NCI-H1436 treated with DMSO at 0.1 percent for 48 hours (cell line): ENCODE measurements at places on chromosomes 1 and 21.
A peak's percentile ranks its signal among the peaks of the same experiment; 100 is the strongest.

DNA sequence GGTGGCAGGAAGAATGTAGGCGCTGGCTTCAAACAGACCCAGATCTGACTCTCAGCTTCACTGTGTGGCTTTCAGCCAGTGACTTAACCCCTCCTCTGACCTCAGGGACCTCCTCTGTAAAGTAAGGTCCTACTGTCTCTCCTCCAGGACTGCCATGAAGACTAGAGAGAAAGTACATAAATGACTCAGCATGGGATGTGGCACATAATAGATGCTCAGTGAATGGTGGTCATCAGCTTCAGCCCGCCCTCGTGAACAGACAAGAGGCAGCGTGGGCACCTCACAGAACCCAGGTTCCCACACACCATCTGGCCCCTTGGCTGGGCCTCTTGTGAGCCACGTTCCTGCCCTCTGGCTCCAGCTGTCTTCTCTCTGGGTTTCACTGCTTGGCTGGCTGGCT, 126.0 kb downstream of the SYF2 start:
- DNase-seq: no peak

DNA sequence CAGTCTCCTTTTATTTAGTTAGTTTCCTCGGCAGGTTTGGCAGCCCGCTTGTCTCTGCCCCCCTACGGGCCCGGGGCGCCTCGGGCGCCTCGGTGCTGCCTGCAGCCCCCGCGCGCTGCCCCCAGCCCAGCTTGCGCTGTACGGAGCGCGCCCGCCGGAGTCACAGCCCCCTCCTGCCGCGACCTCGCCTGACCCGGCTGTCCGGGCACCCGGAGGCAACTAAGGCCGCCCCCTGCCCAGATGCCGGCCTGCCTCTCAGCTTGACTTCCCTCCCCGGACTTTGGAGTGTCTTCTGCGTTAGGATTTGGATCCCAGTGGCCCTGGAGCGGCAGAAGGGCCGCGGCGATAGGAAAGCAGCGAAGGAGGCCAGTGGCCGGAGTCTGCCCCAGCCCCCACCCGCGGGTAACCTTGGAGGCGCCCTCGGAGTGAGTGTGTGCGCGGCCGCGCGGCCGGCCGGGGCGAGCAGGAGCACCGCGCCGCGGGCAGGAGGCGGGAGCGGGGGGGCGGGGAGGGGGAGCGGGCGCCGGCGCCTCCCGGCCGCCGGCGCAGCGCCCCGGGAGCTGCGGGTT, 7.6 kb downstream of the CDKN2C start:
- DNase-seq: no peak

- DNase-seq: peak; percentile 28
These were observed 64.8 kb upstream of the GNG4 start for GRCh38 chr1:235714205-235714897.

- DNase-seq: no peak
These were observed 7.0 kb upstream of the CCT8 start for GRCh38 chr21:29080454-29080941.

DNA sequence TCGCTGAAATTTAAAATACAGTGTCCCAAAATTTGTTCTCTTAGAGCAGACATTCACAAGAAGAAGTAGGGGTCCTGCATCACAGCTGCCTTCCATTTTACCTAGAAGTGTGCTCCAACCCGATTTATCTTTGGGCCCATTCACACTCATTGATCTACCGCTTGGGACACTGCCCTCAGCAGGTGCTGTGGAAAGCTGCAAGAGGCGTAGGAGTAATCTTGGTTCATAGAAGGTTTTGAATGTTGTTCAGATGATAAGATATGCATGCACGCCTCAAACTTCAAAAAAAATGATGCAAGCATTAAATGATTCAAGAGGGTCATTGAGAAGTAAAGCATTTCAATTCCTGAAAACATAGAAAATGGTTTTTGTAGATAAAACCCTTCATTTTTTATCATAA, 18.6 kb upstream of the C1orf105 start:
- DNase-seq: no peak

GRCh38 chr1:3543076-3544039, 68.0 kb downstream of the MEGF6 start:
- DNase-seq: no peak

- DNase-seq: no peak
These were observed 120.2 kb upstream of the KCNE2 start for GRCh38 chr21:34243562-34243961.

GRCh38 chr1:15953294-15953771, 22.6 kb downstream of the ZBTB17 start:
- no peak for DNase-seq

DNA sequence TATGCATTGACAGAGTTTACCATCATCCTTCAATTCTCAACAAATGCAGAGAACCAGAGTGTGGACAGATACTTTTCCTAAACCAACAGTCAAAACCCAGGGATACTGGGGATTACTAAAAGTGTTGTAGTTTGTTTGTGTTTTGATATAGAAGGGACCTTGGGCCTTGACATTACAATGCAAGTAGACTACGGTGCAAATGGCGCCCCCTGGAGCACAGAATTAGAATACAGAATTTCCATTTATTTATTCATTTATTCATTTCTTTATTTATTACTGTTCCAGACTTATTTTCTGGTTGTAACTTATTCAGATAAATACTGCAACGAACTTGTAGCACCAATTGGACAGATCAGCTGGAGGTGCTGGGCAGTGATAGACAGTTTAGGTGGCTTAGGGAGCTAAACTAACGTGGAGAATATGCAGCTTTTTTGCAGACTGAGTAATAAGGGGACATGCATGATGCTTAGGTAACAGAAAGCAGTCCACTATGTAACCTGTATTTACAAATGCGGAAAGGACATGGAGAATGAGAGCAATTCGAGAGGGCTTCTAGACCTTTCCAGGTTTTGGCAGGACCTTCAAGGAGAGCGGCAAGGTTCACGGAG, 42.6 kb downstream of the KIRREL1 start:
- no peak for DNase-seq

DNA sequence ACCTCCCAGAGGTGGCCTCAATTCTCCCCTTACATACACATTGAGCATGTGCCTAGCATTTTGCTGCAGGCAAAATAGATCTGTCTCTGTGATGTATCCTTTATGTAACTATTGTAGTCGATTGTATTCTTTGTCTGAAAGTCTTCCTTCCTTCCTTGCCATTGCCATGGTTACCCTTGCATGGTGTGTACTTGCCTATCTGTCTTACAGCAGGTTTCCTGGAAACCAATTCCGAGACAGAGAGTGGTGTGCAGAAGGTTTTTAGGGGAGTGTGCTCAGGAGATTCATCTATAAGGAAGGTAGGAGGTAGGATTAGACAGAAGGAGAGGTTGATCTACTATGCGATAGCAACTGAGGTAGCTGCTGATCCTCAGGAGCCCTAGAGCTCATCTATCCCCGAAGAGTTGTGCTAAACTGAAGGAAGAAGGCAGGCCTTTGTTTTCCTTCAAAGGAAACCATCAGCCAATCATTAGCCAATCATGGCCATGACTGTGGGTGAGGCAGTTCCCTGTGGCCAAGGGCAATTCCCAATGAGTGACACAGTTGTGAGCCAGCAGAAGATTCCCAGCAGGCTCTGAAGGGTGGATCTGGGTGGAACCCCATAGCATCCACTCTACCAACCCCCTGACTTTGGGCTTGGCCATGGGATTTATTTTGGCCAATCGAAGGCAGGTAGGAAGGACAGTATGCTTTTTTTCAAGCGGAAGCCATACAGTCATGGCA, 15.0 kb downstream of the CITED4 start:
- DNase-seq: no peak

DNA sequence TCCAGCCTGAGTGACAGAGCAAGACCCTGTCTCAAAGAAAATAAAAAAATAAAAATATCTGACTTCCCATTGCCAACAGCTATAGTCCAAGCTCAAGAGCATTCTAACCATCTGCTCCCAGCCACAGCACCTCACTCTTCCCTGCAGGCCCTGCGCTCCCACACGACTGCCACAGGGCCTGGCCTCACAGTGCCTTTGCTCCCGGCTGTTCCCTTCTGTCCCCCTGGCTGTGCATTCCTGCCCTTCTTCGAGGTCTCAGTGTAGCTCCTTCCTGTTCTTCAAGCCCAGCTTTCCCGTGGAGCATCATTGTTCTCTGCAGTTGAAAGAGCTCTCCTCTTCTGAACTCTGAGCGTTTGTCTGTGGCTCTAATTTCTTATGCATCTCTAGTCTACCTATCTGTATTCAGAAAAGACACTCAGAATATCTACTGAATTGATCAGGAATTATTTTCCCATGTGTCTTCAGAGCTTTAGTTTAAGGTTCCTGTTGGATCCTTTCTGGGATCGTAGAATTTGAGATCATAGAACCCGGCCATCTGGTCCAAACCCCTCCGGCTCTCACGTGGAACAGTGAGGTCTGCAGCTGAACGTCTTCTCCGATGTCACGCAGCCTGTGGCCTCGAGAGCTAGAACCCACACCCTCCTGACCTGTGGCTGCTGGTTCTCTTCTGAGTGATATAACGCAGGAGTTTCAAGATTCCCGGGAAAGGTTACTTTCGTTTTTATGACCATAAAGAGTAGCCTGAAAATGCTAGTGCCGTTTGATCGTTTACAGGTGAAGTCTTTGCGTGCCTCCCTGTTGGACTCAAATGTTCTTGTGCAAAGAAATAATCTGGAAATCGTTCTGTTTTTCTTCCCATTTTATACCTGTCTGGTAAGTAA, 54.4 kb downstream of the DOP1B start:
- DNase-seq: no peak

GRCh38 chr1:89444791-89445190, 79.8 kb upstream of the LRRC8B start:
- no peak for DNase-seq

- DNase-seq: no peak
These were observed 233.1 kb downstream of the PAPPA2 start for GRCh38 chr1:176696109-176696508.

DNA sequence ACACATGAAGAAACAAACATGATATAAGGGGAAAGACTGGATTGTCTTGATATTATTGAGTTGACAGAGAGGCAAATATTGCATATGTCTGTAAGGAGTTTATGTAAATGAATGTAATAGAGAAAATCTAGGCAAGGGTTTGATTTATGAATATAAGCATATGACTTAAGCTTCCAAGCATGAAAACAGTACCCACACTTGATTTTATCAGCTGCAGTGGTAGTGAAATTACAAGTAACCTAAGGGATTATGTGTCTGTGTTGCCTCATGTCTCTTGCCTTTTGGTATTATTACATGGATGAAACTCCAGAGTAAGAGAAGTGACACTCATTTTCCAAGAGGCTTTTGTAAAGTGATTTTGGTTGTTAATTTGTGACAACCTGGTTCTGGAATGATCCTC, 1678.9 kb downstream of the KCNT2 start:
- no peak for DNase-seq

GRCh38 chr1:214216779-214217178, 64.2 kb upstream of the SMYD2 start:
- DNase-seq: no peak

DNA sequence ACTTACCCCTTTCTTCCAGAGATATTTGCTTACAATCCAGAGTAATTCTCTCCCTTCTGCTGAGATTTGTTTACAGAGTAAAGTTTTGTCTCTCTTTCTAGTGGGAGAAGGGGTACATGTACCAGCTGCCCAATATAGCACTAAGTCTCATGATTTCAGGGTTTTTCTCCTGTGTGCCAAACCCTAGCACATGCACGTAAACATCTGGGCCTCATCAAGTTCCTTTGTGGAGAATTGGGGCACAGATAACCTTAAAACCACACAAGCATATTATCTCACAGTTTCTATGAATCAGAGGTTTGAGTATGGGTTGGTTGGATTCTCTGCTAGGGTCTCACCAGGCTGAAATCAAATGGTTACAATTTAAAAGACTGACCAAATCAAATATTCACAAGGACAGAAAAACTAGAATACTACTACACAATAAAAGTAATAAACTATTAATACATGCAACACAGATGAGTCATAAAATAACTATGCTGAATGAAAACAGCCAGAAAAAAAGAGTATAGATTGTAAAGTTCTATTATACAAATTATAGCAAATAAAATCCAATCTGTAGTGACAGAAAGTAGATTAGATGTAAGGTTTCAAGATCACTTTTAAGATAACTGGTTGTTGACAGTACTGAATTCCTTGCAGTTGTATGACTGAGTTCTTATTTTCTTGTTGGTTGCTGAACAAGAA, 347.4 kb upstream of the PTBP2 start:
- DNase-seq: no peak

DNA sequence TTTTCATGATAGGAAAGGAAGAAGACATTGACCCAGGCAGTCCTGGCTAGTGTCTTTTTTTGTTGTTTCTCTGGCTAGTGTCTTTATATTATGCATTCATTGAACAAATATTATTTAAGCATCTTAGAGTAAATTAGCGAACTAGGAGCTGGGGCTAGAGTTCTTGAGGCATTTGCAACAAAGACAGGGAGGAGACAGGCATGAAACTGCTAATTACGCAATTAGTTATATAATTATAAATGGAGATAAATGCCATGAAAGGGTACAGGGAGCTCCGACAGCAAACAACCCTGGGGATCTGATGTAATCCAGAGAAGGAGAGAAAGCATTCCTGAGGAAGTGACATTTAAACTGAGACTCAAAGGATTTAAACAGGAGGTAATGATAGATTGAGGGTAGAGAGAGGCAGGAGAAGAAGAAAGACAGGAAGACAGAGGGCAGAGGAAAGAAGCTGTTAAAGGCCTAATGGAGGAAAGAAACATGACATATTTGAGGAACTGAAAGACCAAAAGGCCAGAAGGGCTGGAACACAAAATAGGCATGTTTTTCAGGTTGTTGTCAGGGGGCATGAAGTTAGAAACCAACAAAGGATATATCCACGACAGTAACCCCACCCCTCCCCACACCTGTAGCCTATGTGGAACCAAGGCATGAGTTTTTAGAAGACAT, 99.5 kb upstream of the GJB5 start:
- DNase-seq: no peak

DNA sequence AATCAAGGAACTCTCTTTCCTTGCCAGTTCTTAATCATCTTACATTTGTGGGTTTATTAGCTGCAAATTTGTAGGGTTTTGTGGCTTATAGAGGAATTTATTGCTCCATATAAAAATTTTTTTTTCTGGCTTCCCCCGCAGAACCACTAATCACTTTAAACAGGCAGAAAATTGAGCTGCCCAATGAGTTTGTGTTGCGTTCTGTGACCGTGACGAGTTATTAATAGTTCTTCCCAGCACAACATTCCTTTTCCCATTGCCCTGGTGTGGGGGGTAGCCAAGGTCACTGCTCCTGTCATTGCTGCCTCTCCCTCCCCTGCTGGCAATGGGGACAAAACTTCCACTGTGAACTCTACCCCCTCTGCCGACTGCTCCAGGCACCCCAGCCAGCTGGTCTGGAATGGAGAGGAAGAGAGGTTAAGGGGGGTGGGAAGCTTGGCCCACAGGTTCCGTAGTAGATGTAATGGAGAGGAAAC, 55.1 kb downstream of the UBE2T start:
- no peak for DNase-seq

DNA sequence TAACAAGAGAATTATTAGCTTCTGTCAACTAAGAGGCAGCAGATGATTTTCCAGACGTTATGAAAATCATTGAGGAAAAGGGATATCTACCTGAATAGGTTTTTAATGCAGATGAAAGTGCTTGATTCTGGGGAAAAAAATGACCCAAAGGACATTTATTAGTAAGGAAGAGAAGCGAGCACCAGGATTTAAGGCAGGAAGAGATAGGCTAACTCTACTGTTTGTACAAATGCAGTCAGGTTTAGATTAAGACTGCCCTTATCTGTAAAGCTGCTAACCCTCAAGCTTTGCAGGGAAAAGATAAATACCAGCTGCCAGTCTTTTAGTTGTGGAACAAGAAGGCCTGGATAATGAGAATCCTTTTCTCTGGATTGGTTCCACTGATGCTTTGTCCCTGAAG, 33.0 kb upstream of the LRIG2 start:
- DNase-seq: no peak
